Right ventricle myocardium inferior (tissue), 1 donor: ENCODE measurements at places on chromosomes 4 and X.

- DNase-seq, result no peak
Observed at GRCh38 chr4:79864500-79865200, 208.4 kb downstream of the ANTXR2 start.

- no peak for DNase-seq
Observed at GRCh38 chr4:126957556-126957955, 675.2 kb upstream of the INTU start.

- no peak for DNase-seq
Observed at GRCh38 chrX:153632595-153632946, 14.4 kb upstream of the DUSP9 start.

GRCh38 chr4:175413561-175413960 is 398.5 kb downstream of the GPM6A start:
- DNase-seq, result no peak

- no peak for DNase-seq
Observed at GRCh38 chr4:117425636-117426035, 340.3 kb upstream of the TRAM1L1 start.

DNA sequence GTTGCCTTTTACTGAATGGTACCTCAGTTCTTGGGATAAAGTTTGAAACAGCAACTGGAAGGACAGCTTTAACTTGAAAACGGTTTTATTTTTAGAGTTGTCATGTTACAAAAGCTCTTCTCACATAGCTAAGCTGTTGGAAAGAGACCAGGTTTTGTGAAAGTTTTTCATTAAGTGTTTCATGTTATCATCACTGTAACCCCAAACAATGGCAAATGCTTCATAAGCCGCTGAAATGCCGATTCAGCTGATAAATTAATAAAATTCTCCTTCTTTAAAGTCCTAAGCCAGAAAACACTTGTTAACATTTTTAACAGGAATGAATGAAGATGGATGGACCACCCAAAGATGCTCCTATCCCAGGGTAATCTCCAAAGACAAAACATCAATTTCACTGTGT is 76.1 kb upstream of the IRF2 start:
- no peak for DNase-seq

DNA sequence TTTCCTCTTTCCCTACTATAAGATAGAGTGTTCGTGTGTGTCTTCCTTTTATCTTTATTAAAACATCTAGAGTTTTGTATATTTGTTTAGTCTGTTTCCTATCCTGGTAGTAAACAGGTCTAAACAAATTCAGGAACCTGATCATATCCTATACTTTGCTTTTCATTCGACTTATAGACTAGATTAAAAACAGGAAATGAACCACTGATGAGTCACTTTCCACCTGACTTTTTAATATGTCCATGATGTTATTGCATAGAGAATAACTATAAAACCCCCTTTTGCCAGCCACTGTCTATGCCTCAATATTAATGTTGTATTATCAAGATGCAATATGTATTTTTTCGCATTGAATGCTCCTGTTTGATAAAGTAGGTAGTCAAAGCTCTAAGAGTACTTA is 1794.0 kb downstream of the STIM2 start:
- no peak for DNase-seq

- no peak for DNase-seq
Observed at GRCh38 chr4:56132835-56133234, 184.1 kb downstream of the CEP135 start.

- DNase-seq, result no peak
Observed at GRCh38 chr4:87118826-87119225, 101.6 kb downstream of the KLHL8 start.

GRCh38 chr4:165194368-165194767 is 13.0 kb upstream of the KLHL2 start:
- DNase-seq, result no peak

GRCh38 chrX:4091046-4091760 is 377.8 kb upstream of the PRKX start:
- no peak for DNase-seq

GRCh38 chrX:34365471-34365870 is 233.4 kb upstream of the FAM47A start:
- DNase-seq, result no peak

GRCh38 chr4:4735870-4736269 is 123.6 kb upstream of the MSX1 start:
- DNase-seq, result no peak

GRCh38 chrX:150314186-150314585 is 48.9 kb upstream of the MAMLD1 start:
- DNase-seq, result no peak

DNA sequence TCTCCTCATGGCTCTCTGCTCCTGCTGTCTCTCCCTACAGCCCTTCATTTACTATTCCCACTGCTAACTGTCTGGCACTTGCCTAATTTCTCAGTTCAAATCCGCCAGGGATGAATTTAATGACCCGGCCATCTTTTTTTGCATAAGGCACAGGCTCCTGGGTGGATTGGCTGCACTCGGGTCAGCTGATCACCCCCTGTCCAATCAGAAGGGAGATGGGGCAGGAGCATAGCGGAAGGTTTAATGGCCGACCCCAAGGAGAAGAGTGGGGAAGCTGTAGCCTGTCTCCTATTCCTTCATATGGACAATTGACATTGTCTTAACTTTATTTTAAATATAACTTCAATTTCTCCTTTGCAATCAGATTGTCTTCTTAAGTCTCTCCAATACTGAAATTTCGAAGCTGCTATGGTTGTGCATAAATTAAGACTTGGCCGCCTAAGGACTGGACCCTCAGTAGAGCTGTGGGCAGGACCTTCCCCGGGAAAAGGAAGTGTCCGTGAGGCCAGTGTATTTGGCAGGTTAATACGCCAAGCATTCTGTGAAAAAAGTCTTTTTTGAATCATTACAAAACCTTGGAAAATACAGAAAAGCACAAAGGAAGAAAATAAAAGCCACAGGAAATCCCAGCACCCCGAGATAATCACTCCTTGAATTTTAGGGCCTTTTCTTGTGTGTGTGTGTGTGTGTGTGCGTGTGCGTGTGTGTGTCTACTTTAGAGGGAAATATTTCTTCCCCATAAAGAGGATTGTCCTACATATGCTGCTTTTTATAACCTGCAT is 55.5 kb downstream of the SMIM20 start:
- no peak for DNase-seq

- DNase-seq, result no peak
Observed at GRCh38 chr4:82381235-82381634, 7.4 kb upstream of the HNRNPD start.

DNA sequence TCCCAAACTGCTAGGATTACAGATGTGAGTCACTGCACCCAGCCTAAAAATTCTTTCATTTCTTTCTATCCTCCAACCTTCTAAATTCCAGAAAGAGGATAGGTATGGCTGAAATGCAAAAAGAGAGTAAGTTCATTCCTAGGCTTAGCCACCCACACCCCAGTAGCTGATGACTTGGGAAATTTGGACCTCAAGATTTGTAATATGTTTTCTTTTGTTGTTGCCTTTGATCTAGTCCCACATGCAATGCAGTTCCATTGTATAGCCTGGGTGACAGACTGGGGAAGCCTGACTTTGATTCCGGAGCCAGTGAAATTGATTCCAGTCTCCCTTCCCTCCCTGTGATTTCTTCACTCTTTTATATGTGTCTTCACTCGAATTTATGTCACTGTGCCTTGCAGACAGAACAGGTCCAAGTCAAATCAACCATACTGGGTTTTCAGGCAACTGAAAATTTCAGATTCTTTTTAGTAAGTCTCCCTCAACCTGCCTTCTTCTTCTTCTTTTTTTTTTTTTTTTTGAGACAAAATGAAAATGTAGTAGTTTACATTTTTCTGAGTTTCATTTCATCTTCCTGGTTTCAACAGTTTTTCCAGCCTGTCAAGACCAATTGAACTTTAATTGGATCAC is 176.2 kb upstream of the RBPJ start:
- DNase-seq, result no peak
